ENCODE measurements at places on chromosomes 7 and 10.

- DNase-seq, result no peak
Measured at GRCh38 chr7:157603716-157604115, 266.9 kb downstream of the DNAJB6 start.

GRCh38 chr7:147894271-147894670 is 696.3 kb upstream of the C7orf33 start:
- DNase-seq, result no peak

DNA sequence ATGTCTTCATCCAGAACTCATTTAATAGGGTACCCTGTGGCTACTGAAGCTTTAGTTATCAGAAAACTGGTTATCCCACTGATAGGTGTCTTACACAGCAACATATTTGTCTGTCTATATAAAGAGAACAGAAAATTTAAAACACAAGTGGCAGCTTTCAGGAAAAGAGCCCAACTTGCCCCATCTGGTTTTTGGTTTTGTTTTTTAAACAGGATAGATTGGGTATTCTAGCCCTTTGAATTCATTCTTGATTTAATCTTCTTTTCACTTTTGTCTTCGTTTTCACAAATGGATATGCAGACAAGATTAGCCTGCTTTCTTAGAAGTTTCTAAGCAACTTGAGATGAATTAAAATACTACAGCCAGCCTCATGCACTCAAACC is 91.3 kb downstream of the KLF6 start:
- no peak for DNase-seq

DNA sequence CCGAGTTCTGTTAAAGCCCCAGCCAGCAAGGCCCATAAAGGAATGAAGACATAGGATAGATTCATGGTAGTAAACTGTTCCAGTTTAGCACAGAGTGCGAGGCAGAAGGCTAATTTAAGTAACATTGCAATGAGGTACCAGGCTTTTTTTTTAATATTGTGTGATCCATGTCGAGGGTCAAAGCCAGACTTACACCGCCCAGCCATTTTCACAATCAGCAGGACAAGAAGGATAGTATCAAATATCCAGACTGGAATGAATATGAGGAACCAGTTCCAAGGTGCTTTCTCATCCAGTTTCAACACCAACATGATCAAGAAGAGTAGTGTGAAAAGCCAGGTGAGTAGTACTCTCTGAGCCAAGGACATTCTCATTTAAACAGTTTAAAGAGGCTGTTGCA is 4.2 kb downstream of the TMEM60 start:
- DNase-seq, result no peak

- DNase-seq, result no peak
Measured at GRCh38 chr7:7803715-7804178, 85.3 kb upstream of the RPA3 start.

DNA sequence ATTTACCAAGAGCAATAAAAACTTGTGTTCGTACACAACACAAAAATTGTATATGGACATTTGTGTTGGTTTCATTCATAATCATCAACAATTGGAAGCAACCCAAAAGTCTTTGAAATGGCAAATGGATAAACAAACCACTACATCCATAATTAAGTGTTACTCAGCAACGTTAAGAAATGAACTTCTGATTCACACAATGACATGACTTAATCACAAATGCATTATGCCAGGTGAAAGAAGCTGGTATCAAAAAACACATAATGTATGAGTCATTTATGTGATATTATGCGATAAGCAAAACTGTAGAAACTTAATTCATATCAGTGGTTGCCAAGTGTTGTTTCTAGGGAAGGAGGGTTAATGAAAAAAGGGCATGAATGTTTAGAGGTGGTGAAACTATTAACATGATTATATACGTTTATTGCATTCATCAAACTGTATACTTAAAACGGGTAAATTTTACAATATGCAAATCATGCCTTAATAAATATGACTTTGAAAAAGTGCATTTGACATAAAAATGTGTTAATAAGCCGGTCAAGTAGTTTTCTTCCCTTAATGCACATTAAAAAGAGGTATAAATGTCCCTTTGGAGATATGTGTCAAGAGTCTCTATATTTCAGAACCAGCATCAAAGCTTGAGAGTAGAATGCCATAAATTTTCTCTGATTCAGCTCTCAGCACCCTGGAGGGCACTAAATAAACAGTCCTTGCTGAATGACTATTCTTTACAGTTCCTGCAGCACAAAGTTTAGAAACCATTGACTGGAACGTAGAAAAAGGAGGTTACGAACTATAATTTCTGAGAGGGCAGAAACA is 84.8 kb upstream of the GRM3 start:
- DNase-seq, result no peak

- DNase-seq, result no peak
Measured at GRCh38 chr7:13099154-13099795, 411.8 kb downstream of the ARL4A start.

- DNase-seq, result no peak
Measured at GRCh38 chr7:99409192-99409572, 413 bp downstream of the BUD31 start.

DNA sequence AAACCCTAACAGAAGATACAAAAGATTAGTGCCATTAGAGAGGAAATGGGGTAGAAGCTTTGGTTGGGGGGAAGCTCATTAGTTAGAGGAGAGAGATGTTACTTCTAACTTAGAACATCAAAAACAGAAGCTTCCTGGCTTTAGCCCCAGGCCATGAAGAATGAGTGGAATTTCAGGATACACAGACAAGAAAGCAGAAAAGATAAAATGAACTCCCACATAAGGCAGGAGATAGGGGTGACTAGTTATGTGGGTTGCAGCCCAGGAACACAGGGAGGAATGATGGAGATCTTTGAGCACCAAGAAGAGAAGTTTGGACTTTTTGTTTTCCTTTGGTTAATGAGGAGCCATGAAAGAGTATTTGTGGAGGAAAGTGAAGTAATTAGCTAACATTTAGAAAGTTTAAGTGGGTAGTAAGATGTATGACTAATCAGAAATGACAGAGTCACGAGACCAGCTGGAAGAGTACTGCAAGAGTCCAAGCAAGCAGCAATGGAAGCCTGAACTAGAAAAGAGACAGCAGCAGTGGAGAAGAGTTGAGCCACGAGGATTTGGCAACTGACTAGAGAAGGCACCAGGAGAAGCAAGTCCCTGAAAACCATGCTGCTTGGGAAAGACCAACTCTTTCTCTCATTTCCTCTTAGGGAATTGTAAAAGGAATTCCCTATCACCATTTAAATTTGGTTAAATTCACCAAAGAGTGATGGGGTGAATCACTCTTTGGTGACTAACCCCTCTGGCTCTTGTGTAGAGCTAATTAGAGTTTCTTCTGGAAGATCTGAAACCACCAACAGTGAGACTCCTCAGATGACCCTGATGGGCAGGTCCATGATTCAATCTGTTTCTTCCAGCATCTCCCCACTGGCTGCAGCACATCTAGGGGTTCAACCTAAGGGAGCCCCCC is 131.9 kb downstream of the KCNMA1 start:
- no peak for DNase-seq

DNA sequence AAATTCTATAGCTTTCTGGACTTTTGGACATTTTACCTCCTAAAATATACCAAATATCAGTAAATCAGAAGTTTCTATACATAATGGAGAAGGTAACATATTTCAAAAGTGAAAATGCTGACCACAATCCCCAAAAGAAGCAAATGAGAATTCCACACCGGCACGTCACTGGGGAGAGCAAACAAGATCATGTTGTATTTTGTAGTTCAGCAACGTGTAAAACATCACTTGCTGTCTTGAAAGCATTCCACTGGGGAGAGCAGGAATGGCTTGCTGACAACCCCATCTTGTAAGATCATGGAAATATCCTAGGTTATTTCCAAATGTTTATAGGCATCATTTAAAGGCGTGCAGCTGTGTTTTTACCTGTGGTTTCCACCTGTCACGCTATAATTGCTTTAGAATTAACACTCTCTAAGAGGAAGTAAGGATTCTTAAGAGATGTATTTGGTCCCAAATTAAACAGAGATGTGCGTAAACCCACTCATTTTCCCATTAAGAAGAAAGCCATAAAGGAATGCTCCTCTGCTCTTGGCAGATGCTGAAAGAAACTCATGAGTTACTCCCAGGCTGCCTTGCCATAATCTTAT is 397.1 kb upstream of the POT1 start:
- DNase-seq, result no peak

GRCh38 chr10:96310321-96310669 is 6.1 kb downstream of the DNTT start:
- no peak for DNase-seq

DNA sequence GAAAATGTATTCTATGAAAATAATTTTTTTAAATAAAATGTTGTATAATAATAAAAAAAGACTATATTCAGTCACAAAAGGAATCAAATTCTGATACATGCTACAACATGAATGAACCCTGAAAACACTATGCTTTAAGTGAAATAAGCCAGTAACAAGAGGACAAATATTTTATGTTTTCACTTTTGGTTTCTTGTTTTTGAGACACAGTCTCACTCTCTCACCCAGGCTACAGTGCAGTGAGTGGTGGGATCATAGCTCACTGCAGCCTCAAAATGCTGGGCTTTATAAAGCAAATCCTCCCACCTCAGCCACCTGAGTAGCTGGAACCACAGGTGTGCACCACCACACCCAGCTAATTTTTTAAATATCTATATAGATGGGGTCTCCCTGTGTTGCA is 64.2 kb downstream of the CNOT4 start:
- no peak for DNase-seq

DNA sequence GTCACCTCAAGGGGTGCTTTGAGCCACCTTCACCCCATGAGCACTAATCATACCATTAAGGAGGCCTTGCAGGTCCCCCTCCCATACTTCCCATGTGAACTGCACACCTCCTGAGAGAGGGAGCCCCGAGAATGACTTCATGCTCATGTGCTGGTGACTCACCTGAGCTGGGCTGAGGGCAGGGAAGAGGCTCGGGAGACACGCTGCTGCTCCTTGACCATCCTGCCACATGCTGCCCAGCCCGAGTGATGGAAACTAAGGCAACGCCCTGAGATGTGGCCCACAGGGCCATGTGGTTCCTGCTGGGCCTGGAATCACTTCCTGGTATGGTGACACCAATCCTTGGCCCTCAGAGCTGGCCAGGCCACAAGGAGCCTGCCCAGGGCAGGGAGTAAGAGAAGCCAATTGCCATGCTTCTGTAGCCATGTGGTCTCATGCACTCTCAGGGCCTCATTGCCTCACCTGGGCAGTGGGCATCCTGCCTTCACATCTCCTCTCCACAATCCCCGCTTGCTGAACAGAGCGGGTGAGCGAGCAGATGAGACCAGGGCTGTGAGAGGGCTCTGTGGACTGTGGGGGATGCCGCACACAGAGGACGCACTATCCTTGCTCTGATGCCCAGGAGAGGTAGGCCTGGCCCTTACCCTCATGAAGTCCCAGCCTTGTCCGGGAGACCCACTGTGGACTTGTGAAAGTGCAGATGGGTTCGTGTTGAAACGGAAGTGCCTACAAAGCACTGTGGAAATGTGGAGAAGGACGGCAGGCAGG is 18.3 kb upstream of the PPIF start:
- DNase-seq, result no peak

- no peak for DNase-seq
Measured at GRCh38 chr10:72483471-72483870, 128.8 kb upstream of the DNAJB12 start.

DNA sequence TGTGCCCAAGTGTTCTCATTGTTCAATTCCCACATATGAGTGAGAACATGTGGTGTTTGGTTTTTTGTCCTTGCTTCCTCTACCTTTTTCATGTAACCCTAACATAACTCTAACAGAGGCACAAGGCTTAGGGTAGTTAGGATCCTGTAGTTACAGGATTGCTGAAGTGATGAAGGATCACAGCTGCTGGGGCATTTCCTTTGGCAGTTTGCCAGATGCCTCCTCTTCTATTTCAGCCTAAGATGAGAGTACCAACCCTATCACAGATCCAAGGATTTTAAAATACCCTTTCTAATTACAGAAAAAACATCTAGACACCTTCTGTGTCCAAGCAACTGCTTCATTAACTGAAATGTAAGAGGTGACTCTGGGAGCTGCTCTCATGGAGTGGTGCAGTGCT is 141.7 kb upstream of the COL1A2 start:
- DNase-seq, result no peak

DNA sequence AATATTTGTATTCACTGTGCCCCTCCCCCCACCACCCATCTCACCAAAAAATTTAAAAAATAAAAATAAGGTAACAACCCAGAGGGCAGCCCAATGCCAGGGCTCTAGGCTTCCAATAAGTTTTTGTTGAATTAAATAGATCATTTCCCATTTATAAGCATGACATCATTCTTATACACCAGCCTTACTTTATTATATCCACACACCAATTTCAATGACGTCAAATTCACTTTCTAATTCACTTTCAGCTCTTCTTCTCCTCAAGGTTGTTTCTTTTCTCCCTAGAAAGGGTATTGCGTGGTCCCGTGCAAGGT is 1.2 kb upstream of the DKK1 start:
- DNase-seq, result no peak

GRCh38 chr7:43484678-43485395 is 98.1 kb upstream of the STK17A start:
- DNase-seq, result no peak

DNA sequence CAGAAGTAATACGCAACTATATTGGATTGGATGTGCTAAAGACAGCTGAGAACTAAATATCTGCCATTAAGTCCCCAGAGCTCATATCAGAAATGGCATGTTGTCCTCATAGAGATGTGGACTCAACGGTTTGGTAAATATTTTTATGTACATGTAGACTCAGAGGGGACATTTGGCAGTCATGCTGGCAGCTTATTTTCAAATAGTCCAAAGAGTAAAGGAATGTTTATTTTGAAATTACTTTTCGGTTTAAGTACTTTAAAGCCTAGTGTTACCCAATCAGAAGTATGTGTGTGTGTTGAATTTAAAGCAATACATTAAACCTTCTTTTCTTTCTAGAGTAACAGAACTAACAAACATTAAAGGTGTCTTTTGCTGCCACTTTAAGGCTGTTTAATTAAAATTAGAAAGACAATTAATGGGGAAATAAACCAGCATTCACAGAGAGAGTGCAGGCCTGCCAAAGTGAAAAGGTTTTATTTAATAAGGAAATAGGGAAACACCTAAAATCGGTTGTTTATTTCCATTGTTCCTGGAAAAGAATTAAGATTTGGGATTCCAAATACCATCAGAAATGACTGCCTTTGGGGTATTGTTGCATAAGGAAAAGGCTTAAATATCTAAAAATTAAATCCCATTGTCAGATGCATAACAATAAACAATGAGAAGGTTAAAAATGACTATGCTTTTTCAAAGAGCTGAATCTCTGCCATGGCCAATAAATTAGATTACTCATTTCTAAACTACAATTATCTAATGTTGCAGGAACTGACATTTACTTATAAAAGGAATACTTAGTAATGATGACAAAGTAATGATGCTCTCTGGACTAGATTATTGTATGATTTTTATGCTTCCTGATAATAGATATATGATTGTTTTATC is 113.4 kb upstream of the AHR start:
- no peak for DNase-seq
